ENCODE measurements at places on chromosomes 6 and 20.

- peak; percentile 52 for DNase-seq
Observed at GRCh38 chr6:107956586-107957307, 1.3 kb downstream of the SEC63 start.

GRCh38 chr6:134175532-134176263 lies 123.3 kb upstream of the SLC2A12 start:
- DNase-seq: peak; percentile 83

DNA sequence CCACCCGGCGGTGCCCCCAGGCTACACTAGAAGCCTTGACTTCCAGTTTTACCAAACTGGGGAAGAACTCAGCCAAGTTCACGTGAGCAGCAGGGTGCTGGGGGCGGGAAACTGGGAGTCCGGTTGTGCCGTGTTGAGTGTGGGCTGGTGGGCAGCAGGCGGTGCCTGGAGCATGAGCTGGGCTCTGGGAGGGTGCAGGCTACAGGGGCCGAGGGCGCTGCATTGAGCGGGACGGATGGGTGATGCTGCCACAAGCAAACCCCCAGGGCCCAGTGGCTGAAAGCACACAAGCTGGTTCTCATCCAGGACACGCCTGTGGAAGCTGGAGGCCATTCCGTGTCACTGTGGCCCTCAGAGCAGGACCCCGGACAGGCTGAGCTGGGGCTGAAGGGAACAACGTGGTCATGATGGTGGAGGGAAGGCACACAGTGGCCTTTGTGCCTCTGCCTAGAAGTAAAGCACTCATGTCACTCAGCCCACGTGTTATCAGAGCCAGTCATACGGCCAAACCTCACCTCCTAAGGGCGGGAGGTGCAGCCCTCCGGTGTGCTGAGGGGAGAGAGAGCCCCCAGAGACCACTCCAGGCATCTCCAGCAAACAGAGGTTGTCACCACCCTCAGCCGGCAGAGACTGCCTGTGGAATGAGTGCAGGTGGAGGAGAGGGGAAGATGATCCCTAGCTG lies 29.5 kb downstream of the RBM38 start:
- DNase-seq: no peak

DNA sequence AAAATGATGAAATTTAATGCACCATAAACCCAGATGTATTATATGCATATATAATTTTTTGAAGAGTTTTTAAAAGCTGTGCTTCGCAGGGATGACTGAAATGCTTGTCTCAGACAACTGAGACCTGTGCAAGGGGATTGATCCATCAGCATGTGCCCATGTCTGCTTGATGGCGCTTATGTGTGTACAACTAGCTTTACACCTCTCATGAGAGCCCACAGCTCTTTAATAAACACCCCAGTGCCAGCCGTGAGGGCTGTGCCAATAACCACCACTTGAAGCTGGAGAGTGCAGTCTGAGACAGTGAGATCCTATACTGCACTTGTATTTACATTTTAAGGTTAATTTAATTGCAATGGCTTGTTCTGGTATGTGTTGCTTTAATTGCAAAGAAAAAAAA lies 225.5 kb downstream of the BCKDHB start:
- DNase-seq: no peak

DNA sequence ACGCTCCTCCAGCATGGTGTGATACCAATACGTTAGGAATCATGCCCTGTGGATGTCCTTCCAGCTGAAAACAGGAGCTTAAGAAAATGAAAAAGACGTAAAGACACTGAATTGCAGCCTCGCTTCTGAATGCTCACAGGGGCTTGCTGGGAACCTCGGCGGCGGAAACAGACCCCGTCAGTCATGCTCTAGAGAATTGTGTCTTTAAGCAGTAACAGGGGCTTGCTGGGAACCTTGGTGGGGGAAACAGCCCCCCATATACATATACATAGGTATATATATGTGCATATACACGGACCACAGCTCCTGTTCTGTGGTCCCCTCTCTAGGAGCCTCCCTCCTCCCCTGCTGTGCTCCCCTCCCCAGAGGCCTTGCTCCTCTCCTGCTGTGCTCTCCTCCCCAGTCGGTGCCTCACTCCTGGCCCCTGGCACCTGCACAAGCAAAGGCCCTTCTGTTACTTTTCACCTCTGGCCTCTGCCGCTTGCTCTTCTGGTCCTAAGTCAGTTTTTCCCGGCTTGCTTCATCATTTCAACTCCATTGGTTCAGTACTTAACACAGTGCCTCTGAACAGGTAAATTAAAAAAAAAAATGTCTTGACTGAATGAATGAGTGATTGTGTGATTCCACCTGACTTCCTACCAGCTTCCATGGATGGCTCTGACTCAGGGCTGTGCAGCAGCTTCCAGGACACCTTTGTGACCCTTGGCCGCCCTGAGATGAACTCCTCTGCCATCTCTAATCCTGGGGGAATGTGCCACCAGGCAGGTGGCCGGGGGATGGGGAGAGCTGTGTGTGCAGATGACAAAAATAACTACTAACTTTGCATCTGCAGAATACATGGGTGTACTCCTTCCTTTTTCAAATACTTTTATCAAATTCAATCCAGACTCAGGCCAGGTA lies 246.1 kb downstream of the SMOC2 start:
- no peak for DNase-seq

DNA sequence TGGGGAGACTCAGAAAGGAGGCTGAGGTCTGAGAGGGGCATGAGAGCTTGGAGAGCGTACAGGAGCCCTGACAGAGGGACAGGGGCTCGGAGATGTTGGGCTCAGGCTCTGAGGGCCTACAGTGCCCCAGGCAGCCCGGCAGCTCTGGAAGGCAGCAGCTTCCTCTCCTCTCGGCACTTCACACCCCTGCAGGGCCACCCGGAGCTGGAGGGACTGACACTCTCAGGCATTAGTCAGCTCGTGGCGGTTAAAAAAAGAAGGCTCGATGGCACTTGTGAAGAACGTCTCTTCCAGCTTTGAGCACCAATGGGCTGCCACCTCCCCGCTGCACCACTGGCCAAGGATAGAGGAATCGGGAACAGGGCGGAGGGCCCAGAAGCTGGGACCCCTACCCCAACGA lies 62.6 kb upstream of the SIRPA start:
- DNase-seq: peak; percentile 42

GRCh38 chr20:57608516-57608915 lies 11.7 kb downstream of the ZBP1 start:
- DNase-seq: no peak

DNA sequence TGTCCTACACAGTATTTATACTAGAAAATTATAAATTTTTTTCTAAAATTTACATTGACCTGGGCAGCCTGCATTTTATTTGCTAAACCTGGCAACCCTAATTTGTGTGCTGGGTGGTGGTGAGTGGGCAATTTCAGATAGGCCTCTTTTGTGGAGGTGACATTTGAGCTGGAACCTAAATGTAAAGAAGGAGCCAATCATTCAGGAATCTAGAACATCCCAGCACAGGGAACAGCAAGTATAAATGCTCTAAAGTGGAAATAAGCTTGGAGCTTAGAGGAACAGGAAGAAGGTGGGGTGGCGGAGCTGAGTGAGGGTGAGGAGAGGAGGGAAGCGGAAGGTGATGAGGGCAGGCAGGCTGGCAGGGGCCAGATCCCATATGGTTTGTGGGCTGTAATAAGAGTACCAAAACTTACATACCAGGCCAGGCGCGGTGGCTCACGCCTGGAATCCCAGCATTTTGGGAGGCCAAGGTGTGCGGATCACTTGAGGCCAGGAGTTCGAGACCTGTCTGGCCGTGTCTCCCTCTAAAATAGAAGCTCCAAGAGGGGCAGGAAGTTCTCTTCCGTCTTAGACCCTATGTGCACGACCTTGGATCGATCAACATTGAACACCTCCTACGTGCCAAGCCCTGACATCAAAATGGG lies 549 bp upstream of the CSE1L start:
- no peak for DNase-seq

- DNase-seq: no peak
Observed at GRCh38 chr20:22757424-22758183, 173.2 kb upstream of the FOXA2 start.

DNA sequence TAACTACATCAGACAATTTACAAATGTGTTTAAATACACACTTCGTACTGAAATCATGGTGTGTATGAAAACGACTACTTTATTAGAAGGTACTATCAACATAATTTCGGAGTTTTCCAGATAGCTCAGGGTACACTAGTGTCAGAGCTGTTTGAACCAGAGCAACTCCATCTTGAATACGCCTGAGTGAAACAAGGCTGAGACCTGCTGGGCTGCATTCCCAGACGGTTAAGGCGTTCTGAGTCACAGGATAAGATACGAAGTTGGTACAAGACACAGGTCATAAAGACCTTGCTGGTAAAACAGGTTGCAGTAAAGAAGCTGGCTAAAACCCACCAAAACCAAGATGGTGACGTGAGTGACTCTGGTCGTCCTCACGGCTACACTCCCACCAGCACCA lies 167.6 kb downstream of the THBS2 start:
- DNase-seq: no peak

DNA sequence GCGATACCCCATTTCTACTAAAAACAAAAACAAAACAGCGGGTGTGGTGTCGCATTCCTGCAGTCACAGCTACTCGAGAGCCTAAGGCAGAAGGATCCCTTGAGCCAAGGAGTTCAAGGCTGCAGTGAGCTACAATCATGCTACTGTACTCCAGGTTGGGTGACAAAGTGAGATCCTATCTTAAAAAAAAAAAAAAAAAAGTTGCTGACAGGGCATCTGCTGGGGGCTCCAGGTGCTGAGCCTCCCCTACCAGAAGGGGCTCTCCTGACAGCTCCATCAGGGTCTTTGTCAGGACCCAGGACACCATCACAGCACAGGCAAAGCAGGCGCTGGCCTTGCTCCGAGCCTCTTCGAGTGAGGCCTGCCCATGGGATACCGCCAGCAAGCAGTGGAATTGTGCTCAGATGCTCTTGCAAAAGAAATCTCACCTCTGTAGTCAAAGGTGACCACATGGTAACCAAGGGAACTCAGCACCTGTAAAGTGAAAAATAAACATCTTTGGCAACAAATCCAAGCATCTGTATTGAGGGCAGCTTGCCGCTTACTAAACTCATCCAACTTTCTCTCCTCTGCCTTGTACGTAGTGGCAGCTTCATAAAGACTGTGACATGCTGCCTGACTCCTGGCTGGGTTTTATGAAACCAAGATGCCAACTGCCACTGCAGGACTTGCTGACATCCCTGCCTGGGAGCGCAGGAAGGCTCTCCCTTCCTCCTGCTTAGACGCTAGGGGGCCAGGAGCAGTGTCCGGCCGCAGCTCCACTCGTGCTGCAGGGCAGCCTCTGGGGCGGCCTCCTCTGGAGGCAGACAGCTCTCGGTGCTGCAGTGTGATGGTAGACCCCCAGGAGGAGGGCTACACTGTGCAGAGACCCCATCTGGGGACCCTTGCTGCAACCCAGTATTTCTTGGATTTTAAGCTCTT lies 66.9 kb downstream of the PYGB start:
- DNase-seq: no peak

GRCh38 chr6:106258726-106259125 lies 66.8 kb downstream of the ATG5 start:
- no peak for DNase-seq

GRCh38 chr6:11714798-11715285 lies 63.8 kb downstream of the ADTRP start:
- DNase-seq: no peak

GRCh38 chr20:9409981-9410380 lies 104.4 kb upstream of the LAMP5 start:
- peak; percentile 93 for DNase-seq

DNA sequence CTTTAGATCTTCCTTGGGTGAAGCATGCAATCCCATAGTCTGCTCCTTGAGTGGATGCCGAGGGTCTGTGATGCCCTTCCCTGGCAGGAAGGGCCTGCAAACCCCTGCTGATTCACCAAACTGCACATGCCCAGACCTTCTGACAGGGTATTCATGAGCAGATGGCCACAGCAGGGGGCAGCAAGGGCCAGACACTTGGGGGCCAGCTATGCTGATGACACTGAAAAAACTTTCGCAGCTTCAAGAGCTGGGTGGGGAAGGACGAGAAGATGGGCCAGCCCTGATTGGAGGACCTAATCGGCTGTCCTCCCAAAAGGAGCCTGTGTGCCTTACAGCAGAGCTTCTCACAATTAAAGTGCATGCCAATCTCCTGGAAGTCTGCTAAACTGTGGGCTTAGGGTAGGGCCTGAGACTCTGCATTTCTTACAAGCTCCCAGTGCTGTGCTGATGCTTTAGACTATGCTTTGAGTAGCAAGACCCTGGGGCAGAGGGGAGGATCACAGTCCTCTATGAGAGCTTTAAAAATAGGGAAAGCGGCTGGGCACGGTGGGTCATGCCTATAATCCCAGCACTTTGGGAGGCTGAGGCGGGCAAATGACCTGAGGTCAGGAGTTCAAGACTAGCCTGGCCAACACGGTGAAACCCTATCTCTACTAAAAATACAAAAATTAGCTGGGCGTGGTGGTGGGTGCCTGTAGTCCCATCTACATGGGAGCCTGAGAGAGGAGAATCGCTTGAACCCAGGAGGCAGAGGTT lies 15.2 kb upstream of the GDAP1L1 start:
- peak; percentile 4 for DNase-seq

DNA sequence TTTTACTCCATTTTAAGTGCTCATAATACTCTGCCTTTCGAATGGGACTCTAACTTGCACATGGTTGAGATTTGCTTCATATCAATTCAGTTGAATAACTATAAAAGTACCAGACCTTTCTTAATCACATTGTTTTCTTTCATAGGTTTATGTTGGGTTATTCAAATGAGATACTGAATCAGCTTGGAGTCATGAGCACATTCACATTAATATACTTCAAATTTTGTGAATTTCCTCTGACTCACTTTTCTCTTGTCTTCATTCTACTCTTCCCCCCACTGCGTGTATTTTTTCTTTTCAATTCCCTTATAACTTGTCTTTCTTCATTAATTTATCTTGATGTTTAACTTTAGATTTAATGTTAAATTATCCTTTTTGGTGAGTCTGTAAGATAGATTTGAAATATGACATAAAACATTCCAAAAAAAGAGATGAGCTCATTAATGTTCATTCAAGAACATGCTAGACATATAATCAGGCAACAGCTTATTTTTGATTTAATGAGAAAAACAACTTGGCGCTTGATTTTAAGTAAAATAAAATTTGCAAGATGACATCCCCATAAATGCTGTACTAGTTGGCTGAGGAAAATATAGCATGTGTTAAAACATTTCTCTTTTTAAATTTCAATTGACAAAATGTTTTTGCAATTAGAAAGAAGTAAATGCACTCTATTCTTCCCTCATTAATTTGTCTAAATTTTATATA lies 736.0 kb downstream of the CD109 start:
- peak; percentile 52 for DNase-seq

- DNase-seq: no peak
Observed at GRCh38 chr6:105500693-105501092, 97.8 kb upstream of the PREP start.

GRCh38 chr6:55666606-55667225 lies 87.7 kb upstream of the HMGCLL1 start:
- no peak for DNase-seq

DNA sequence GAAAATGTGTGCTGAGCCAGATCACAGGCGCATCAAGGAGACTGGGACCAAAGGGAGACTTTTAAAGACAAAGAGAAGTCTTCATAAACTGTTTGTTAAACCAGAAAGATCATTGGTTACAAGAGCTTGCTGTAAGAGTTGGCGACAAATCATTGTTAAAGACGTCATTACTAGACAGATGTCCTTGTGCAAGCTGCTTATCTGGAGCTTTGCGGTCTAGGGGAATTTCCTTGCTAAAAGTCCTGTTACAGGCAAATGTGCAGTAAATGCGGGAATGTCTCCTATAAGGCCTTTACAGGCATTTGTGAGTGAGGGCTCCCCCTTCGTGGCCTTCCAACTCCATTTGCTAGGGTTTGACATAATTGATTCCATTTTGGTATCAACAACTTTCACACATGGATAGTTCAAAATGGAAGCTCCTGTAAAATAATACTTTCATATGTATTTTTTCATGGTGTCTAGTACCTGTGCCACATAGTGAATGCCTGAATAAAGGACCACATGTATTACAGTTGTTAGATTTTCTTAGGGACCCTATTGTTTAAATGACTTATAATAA lies 362.4 kb downstream of the UTRN start:
- peak; percentile 29 for DNase-seq
